Glutamatergic neuron (in vitro differentiated cells): ENCODE measurements at places on chromosomes 4 and X.

DNA sequence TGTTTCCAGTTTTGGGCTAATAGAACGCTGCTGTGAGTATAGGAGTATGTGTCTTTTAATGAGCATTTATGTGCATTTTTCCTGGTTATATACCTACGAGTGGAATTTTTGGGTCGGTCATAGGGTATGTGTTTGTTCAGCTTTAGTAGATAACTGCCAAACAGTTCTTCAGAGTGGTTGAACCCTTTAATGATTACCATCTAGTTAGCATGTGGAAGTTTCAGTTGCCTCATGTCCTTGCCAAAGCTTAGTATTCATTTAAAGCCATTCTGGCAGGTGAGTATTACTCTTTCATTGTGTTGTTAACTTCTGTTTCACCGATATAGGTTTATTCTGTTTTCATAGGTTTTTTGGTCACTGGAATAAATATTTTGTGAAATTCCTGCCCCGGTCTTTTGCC is 229.1 kb downstream of the ARHGAP10 start:
- DNase-seq: no peak

DNA sequence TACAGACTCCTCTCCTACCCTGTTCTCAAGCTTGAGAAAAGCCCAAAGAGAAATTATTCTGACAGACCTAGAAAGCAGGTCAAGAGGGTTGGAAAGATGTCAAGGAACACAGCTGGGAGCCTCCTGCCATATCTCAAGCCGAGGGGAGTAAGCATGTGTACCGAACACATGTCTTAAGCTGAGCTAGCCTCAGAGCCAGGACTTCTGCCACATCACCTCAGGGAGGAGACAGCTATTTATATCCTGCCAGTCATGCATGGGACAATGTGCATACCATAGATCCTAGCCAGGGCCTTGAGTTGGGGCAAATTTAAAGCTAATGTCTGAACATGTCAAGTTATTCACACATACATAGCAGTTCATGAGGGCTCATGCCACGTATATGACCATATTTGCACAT is 11.8 kb downstream of the TMEM31 start:
- no peak for DNase-seq

DNA sequence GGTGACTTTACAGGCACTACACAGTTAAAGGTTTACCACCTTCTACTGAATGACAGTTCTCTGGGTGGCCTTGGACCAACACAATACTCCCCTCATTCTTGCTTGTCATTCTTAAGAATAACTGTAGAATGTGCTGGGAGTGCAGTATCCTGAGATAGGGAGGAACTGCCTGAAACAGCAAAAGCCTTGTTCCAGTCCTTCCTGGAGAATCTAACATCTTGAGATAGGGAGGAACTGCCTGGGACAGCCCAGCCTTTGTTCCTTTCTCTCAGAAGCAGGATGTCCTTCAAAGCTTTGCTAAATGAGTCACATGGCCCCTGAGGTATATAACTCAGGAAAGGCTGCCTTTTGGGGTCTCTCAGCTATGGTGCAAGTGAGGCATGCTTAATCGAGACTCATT is 145.7 kb upstream of the MBNL3 start:
- no peak for DNase-seq

GRCh38 chr4:183332447-183332846 is 10.2 kb upstream of the CLDN24 start:
- no peak for DNase-seq

- no peak for DNase-seq
These were observed 288.4 kb downstream of the BCOR start for GRCh38 chrX:39809331-39809730.

DNA sequence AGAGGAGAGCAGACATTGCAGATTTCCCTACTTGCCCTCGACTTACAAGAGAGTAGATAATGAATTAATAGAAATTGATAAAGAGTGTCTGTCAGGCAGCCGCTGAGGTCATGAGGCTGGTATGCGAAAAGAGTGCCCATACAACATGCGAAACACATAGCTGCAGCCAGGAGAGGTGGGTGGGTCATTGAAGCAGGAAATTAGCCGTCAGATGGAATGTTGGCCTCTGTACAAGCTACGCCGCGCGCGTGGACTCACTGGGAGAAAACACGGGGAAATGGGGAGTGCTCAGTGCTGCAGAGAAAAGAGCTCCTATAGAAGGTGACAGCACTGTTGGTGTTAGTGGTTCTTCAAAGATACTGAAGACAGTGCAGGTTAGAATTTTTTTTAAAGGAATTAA is 125.1 kb downstream of the RAPGEF2 start:
- DNase-seq: no peak
